ENCODE measurements at places on chromosomes 3 and 15.

GRCh38 chr3:193620650-193621049 lies 27.6 kb downstream of the OPA1 start:
- no peak for DNase-seq

GRCh38 chr3:43366481-43366880 lies 80.1 kb downstream of the SNRK start:
- no peak for DNase-seq

DNA sequence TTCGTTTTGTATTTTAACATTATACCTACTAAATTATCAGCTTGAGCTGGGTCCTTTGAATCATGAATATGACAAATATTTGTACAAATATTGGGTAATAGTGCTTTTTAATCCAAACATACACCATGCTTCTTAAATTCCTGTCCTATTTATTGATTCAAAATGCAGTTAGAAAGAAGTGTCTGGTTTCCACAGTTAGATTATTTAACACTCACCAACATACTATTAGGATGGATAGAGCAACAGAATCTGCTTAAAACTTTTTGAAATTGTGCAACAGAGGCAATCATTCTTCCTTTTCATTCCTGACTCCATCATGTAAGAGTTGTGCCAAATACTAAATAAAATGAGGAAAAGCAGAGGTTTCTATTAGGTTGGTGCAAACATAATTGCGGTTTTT lies 281.2 kb downstream of the LSAMP start:
- DNase-seq, result no peak

GRCh38 chr15:40249477-40250303 lies 10.8 kb downstream of the PAK6 start:
- DNase-seq, result no peak

DNA sequence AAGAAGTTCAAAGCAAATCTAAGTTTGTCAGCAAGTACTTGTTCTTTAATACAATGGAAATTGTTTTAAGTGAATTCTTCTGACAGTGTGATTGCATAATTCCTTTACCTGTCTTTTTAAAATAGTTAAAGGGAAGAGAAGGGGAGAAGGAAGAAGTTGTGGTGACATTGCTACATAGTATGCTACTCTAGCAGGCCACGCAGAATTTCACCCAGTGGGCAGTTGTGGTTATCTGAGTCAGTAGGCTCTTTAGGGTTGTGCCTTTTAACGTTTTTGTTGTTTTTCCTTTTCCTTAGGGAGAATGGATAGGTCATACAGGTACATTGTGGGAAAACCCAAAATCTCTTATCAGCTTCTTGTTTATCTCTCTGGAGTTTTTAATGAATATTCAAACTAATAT lies 40.4 kb downstream of the KIF15 start:
- DNase-seq, result no peak

GRCh38 chr3:128100638-128101037 lies 23.0 kb downstream of the RUVBL1 start:
- no peak for DNase-seq

DNA sequence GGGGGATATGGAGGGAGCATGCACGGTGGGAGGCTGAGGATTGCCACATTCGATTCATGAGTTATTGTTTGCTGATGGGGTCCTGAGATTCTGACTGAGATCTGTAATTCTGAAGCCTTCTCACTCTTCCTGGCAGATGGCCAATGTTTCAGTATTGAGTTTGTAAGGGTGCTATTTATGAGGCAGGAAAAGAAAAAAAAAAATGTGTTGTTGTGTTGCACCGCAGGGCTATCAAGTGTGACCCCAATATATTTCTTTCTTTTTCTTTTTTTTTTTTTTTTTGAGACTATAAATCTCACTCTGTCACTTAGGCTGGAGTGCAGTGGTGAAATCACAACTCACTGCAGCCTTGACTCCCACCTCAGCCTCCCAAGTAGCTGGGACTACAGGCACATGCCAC lies 3.2 kb upstream of the SENP2 start:
- no peak for DNase-seq

GRCh38 chr3:41239587-41239986 lies 40.3 kb downstream of the CTNNB1 start:
- no peak for DNase-seq

GRCh38 chr3:184377882-184378445 lies at the start of gene THPO:
Gene THPO (minus strand): TSS chr3:184378207. CDS start chr3:184376259, 1,948 bp downstream.
- no peak for DNase-seq

DNA sequence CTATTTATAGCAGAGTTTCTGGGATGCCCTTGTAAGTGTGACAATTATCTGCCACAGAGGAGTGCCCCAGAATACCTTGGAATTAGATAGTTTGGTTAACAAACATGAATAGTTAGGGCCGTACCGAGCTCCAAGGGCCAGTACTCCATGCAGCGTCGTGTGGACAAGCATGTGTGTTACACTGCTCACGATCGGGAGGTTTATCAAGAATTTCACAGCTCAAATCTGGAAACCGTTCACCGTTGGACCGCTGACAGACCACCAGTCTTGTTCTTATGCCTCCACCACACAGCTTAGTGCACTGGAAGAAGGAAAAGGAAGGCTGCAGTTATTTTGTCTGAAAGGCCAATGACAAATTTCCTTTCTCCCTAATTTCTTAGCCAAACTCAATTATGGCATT lies 93.7 kb downstream of the ADAMTS9 start:
- no peak for DNase-seq

GRCh38 chr15:69424001-69424400 lies 9.9 kb downstream of the KIF23 start:
- DNase-seq, result no peak

GRCh38 chr3:143252931-143253330 lies 133.4 kb downstream of the CHST2 start:
- no peak for DNase-seq

GRCh38 chr3:102727340-102727739 lies 292.5 kb downstream of the ZPLD1 start:
- DNase-seq, result no peak

DNA sequence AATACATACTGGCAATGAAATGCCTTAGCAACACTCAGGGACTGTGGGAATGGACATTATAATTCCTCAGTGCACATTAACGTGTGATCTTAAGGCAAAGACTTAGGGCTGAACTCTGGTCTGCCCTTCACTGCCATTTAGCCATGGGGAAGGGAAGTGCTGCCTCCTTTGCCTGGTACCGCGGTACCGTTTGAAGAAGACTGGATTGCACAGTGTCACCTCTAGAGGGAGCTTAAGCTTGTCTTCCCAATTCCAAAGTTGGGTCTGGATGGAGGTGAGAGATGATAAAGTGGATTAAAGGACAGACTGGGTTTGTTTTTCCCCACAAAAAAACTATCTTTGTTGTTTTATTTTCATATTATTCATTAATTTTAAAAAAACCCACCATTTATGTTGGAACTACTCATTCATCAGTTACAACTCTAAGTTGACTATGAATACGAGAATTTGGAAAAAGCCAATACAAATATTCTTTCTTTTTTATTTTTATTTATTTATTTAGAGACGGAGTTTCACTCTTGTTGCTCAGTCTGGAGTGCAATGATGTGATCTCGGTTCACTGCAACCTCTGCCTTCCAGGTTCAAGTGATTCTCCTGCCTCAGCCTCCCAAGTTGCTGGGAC lies 60.0 kb upstream of the SYN2 start:
- no peak for DNase-seq

Measured in activated T-cell treated with anti-CD3 and anti-CD28 coated beads for 24 hours (primary cell).